Hematopoietic multipotent progenitor cell (in vitro differentiated cells): ENCODE measurements at places on chromosomes 6 and 20. TPM values are rescaled to one million over a fixed set of nuclear protein-coding genes. Genes with fewer than 3 reads are reported as not detected.

SYCP2L gene
- total RNA-seq: under 0.01 TPM

SH3BGRL2 gene
- total RNA-seq: 4.6 TPM

KHDC1L gene
- total RNA-seq: not detected

HLA-DPB1 gene
- 396 TPM for total RNA-seq

FAM83C gene
- total RNA-seq: under 0.01 TPM

LAMA4 gene
- total RNA-seq: 0.54 TPM

EZR gene
- total RNA-seq: 80.8 TPM
